ENCODE measurements at places on chromosomes 4 and X. TPM values are rescaled to one million over a fixed set of nuclear protein-coding genes. Genes with fewer than 3 reads are reported as not detected.
A peak's percentile ranks its signal among the peaks of the same experiment; 100 is the strongest.

RRH gene
- not detected for total RNA-seq

SH3RF1 gene
- 22.9 TPM for total RNA-seq

ARMCX1 gene
- 26.9 TPM for total RNA-seq

IRAK1 gene
- total RNA-seq: 30.4 TPM

ADGRA3 gene
- 75.3 TPM for total RNA-seq

ETDB gene
- not detected for total RNA-seq

TBX22 gene
- total RNA-seq: 0.24 TPM

DNA sequence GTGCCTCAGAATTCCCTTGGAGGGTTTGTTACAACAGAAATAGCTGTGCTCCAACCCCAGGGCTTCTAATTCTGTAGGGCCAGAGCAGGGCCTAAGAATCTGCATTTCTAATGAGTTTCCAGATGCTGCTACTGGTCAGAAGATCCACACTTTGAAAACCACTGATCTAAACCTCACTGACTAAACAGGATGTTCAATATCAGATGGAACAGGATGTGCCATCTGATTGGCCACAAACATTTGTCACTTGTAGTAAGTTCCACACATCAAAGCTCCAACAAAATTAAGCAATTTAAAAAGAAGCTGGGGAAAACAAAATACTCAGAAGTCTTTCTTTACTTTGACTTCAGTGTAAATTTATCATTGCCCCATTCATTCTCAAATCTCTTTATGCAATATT lies 14.3 kb downstream of the CASK start:
- no peaks in the 10 kb centered on the region for H3K27me3 ChIP-seq
- H3K4me3 ChIP-seq: no peak overlapping the region
- no peak overlapping the region for H3K27ac ChIP-seq
- H3K36me3 ChIP-seq: no peaks in the 10 kb centered on the region

- H3K36me3 ChIP-seq: no peaks in the 10 kb centered on the region
- no peak overlapping the region for H3K27ac ChIP-seq
- DNase-seq: no peak
- H3K4me3 ChIP-seq: no peak overlapping the region
Observed at GRCh38 chrX:151901826-151902225, 10.9 kb upstream of the MAGEA4 start.

GRCh38 chr4:100289946-100290345 lies 99.7 kb upstream of the DDIT4L start:
- no peaks in the 10 kb centered on the region for H3K27me3 ChIP-seq
- H3K4me3 ChIP-seq: no peak overlapping the region
- DNase-seq: no peak
- no peaks in the 10 kb centered on the region for H3K36me3 ChIP-seq

GRCh38 chr4:184099000-184099399 lies 118.7 kb downstream of the ENPP6 start:
- H3K27me3 ChIP-seq: no peaks in the 10 kb centered on the region
- H3K4me3 ChIP-seq: no peak overlapping the region
- no peak overlapping the region for H3K27ac ChIP-seq
- no peaks in the 10 kb centered on the region for H3K4me1 ChIP-seq
- H3K36me3 ChIP-seq: no peaks in the 10 kb centered on the region
- DNase-seq: no peak

DNA sequence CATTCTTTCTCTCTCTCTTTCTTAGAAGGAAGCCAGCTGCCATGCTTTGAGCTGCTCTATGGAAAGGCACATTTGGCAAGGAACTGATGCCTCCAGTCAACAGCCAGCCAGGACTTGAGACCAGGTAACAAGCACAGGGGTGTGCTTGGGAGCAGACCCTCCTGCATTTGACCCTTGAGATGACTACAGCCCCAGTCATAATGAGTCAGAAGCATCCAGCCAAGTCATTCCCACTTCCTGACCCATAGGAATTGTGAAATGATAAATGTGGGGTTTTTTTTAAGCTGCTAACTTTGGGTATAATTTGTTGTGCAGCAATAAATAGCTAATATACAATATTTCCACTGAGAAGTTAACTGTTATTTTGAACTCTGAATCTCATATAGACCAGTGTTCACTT lies 446.9 kb downstream of the GRXCR1 start:
- no peak overlapping the region for H3K4me3 ChIP-seq
- no peaks in the 10 kb centered on the region for H3K36me3 ChIP-seq
- no peak for DNase-seq
- no peaks in the 10 kb centered on the region for H3K27me3 ChIP-seq

DNA sequence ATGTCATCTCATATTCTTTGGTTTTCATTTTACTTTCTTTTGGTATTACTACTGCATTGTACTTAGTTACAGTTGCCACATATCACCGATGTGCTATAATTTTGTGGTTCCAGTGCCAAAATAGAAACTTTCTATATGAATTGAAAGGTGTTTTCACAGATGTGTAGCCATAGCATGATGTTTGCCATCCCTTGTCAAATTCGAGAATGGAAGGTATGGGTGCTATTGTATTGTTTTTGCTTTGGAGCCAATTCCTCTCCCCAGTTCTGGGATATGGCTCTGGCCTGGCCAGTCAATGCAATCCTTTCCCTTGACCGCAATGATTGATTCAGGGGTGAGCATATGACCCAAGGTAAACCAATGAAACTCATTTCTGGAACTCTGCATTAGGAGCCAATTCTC lies 86.2 kb upstream of the RPS6KA3 start:
- no peak for DNase-seq
- no peak overlapping the region for H3K27ac ChIP-seq
- no peaks in the 10 kb centered on the region for H3K4me1 ChIP-seq
- H3K27me3 ChIP-seq: no peaks in the 10 kb centered on the region

- H3K27ac ChIP-seq: peak overlapping the region; percentile 68
- peaks cover 51% of the 10 kb centered on the region for H3K36me3 ChIP-seq
- DNase-seq: no peak
- H3K4me1 ChIP-seq: peaks cover 25% of the 10 kb centered on the region
- H3K27me3 ChIP-seq: no peaks in the 10 kb centered on the region
- peak overlapping the region; percentile 94 for H3K4me3 ChIP-seq
Observed at GRCh38 chr4:108622022-108622421, 1.6 kb downstream of the RPL34 start.

GRCh38 chrX:16444353-16444752 lies 205.6 kb upstream of the S100G start:
- H3K27me3 ChIP-seq: no peaks in the 10 kb centered on the region
- no peak overlapping the region for H3K27ac ChIP-seq
- no peaks in the 10 kb centered on the region for H3K36me3 ChIP-seq
- no peak overlapping the region for H3K4me3 ChIP-seq
- no peak for DNase-seq

DNA sequence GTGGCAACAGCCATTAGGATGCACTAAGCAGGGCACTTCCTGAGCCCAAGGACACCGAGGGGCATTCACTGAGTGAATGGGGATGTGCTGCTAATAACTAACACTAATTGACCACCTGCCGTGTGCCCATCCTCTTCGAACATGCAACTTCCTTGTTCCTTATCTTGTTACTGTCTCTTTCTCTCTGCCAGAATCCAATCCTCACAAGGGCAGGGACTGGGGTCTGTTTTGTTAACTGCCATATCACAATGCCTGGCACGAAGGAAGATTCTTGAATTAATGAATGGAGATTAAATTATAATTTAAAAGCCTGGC lies 1.3 kb downstream of the ERAS start:
- no peaks in the 10 kb centered on the region for H3K36me3 ChIP-seq
- H3K4me1 ChIP-seq: no peaks in the 10 kb centered on the region
- peaks cover 52% of the 10 kb centered on the region for H3K27me3 ChIP-seq
- H3K4me3 ChIP-seq: peak overlapping the region; percentile 55
- H3K27ac ChIP-seq: no peak overlapping the region

DNA sequence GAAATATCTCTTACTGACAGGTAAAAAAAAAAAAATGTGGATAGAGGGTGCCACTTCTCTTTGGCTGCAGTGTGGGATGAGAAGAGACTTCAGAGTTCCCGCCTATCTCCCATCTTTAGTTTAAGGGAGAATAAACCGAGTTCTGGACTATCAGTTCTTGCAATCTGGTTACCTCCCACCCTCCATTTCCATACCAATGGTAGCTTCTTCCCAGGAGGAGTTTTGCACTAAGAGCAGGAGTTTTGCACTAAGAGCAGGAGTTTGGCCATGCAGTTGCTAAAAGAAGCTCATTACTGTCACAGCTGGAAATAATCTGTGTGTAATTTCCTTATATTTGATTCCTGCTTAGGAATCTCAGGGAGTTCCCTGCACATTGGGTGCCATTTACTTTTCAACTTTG lies 10.8 kb upstream of the GUCY1B1 start:
- DNase-seq: peak; percentile 10
- no peak overlapping the region for H3K4me3 ChIP-seq
- H3K36me3 ChIP-seq: no peaks in the 10 kb centered on the region
- no peak overlapping the region for H3K27ac ChIP-seq
- peaks cover 19% of the 10 kb centered on the region for H3K4me1 ChIP-seq

- DNase-seq: no peak
- no peaks in the 10 kb centered on the region for H3K27me3 ChIP-seq
- no peak overlapping the region for H3K4me3 ChIP-seq
- 0 out of 2 replicates have a peak, but pooled peaks cover 2% of the 10 kb centered on the region for H3K4me1 ChIP-seq
- H3K36me3 ChIP-seq: no peaks in the 10 kb centered on the region
Observed at GRCh38 chr4:139465922-139466321, 12.0 kb downstream of the RAB33B start.

DNA sequence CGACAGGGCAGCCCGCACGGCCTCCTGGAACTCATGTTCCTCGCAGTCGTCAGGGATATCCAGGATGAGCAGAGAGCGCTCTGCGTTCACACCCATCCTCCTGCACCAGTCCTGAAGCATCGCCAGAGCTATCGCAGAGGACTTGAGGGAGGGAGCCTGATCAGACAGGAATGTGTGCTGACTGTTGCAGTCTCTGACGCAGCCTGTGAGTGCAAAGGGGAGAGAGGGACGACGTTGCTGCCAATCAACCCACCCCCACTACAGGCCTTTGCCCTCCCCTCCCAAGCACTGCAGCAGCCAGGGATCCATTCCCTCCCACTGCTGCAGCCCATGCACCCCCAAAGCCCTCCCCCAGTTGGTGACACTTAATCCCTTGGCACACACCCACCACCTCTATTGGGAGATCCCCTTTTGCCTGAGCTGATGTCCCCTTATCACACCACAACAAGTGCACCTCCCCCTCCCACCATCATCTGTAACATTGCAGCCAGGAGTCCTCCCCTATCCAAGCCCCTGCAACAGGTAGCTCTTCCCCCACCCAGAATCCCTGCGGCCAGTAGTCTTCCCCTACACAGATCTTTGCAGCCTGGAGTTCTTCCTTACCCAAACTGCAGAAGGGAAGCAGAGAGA lies 897 bp downstream of the PNMA6F start:
- H3K36me3 ChIP-seq: no peaks in the 10 kb centered on the region
- H3K4me3 ChIP-seq: peak overlapping the region; percentile 57
- no peaks in the 10 kb centered on the region for H3K4me1 ChIP-seq
- peak; percentile 6 for DNase-seq

- H3K27ac ChIP-seq: no peak overlapping the region
- H3K27me3 ChIP-seq: no peaks in the 10 kb centered on the region
- peak; percentile 42 for DNase-seq
- H3K4me3 ChIP-seq: no peak overlapping the region
- no peaks in the 10 kb centered on the region for H3K36me3 ChIP-seq
Observed at GRCh38 chrX:107429090-107429489, 20.4 kb upstream of the FRMPD3 start.

DNA sequence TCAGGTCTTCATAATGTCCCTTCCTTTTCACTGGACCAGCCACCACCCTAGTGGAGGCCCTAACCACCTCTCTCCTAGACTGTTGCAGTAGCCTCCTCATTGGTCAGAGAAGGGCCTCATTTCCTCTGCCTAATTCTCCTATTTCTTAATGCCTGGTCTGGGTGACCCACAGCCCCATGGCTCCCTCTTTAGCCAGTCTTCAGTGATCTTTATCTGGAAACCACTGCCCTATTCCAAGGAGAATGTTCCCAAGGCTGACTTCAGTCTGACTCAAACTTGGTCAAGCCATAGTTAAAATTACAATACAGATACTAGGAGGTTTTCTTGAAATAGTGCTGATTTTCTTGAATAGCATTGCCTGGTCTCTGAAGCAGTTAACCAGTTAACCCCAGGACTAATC lies 53.6 kb upstream of the PRPS1 start:
- no peak overlapping the region for H3K4me3 ChIP-seq
- no peak for DNase-seq
- H3K36me3 ChIP-seq: no peaks in the 10 kb centered on the region
- no peaks in the 10 kb centered on the region for H3K4me1 ChIP-seq
- no peak overlapping the region for H3K27ac ChIP-seq

DNA sequence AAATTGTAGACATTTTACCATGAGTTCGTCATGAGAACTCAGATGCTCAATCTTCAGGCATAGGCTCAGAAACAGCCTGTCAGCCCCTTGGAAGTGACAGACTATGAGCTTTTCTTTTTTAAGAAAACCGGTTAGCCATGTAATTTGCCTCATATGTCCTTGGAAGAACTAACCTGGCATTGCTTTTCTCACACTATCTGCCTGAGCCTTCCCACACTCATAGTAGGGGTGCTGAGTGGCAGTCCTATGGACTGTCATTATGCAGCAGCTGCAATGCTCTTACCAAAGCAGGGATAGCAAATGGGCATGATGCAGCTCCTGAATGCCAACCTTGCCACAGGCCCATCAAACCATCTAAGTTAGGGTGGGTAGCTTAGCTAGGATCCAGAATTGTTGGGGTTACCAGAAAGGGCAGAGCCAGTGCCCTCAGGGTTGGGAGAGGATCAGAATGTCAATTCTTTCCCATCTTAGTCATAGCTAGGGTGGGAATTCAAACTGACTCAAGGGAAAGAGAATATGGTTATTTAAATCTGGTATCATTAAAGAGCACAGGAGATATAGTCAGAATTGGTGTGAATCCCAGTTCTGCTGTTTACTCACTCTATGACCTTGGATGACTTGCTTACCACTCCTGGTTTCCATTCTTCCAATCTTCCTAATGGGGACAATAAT lies 230.6 kb upstream of the CPEB2 start:
- no peaks in the 10 kb centered on the region for H3K36me3 ChIP-seq
- no peaks in the 10 kb centered on the region for H3K27me3 ChIP-seq
- H3K4me1 ChIP-seq: no peaks in the 10 kb centered on the region

- peaks cover 18% of the 10 kb centered on the region for H3K27me3 ChIP-seq
- no peaks in the 10 kb centered on the region for H3K4me1 ChIP-seq
- H3K27ac ChIP-seq: no peak overlapping the region
- DNase-seq: no peak
- H3K4me3 ChIP-seq: no peak overlapping the region
- no peaks in the 10 kb centered on the region for H3K36me3 ChIP-seq
Observed at GRCh38 chr4:155675709-155676429, 9.2 kb downstream of the GUCY1A1 start.

- H3K36me3 ChIP-seq: no peaks in the 10 kb centered on the region
- DNase-seq: no peak
- H3K27ac ChIP-seq: no peak overlapping the region
- no peak overlapping the region for H3K4me3 ChIP-seq
Observed at GRCh38 chrX:37813570-37813969, 33.7 kb downstream of the CYBB start.
